ENCODE measurements at places on chromosomes 4 and X.

- no peak for DNase-seq
These were observed 10.1 kb downstream of the SULT1B1 start for GRCh38 chr4:69750346-69750745.

DNA sequence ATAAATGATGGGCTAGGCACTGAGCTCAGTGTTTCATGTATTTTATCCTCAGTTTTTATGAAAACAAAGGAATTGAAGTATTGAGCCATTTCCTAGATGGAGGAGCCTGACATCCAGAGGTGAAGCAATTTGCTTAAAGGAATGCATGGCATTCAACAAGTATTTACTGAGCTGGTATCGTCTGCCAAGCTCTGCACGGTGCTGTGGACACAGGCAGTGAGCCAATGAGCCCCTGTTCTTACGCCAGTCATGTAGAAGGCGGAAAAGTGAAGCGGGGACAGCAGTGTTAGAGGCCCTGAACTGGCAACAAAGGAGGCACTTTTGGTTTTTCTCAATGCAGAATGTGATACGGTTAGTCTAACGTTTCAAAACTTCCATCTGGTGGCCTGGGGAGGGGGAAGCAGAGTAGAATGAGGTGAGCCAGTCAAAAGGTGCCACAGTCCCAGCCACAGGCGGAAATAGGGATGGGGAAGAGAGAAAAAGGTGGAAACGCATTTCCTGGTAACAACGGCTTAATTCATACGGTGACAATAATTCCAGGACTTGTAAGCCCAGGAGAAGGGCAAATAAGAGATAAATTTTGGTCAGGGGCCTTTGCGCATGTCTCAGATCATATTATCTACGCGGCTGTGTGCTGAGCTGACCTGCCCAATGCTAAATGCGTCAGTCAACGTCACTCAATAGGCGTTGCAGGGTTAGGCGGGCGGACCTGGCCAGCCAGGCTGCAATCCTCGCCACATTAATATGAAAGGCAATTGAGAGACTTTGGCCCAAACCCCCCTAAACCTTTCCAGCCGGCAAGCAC lies 133.9 kb downstream of the AFAP1 start:
- DNase-seq = no peak

- DNase-seq = no peak
These were observed 113.2 kb upstream of the PPP2R3B start for GRCh38 chrX:499870-500364.

DNA sequence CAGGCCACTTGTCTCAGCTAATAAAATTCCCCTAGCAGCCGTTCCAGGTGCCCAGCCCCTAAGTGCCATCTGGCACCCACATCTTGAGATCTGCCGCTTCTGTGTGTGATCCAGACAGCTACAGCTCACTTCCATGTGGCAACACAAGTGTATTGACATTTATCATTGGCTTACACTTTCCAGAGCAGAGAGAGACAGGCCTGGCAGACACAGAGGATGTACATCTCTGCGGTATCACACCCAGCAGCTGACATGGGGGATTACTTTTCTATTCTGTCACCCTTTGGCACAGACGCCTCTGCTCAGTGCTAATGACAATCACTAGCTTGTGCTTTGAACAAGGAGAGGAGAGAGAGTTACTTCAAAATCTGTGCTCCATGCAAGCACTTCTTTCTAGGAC lies 195.9 kb downstream of the KDR start:
- no peak for DNase-seq

DNA sequence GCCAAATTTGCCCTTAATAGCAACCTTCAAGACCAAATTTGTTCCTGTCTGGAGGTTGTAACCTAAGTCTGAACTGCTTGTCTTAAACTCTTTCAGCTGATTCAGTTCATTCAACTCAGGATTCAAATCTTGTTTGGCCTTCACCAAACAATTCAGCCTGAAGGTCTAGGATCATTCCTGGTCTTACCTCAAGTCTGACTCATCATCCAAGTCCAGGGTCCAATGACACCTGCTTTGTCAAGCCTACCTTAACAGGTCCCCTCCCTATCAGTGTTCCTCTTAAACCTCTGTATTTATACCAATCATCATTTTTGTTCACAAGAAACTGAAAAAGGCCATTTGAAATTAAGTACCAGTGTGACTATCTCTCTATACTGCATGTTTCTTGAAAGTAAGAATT lies 237.8 kb downstream of the PPP1R2C start:
- no peak for DNase-seq

GRCh38 chr4:174757736-174758135 lies 71.3 kb downstream of the GLRA3 start:
- DNase-seq = no peak

DNA sequence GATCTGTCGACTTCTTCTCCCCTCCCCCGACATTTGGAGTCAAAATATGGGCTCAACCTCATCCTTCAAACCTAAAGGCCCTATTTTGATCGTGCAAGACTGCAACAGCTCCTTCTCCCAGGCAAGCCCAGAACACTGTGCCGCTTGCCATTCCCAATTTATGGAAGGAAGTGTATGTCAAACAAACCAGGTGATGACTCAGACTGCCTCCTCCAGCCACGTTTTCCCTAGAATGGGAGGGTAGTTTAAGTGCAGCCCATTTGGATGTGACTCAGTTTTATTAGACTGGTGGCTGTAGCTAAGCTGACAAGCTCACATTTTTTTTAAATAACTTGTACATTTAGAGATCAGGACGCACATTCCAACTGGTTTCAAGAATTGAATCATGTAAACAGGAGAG lies 570.4 kb upstream of the DIPK2B start:
- no peak for DNase-seq

DNA sequence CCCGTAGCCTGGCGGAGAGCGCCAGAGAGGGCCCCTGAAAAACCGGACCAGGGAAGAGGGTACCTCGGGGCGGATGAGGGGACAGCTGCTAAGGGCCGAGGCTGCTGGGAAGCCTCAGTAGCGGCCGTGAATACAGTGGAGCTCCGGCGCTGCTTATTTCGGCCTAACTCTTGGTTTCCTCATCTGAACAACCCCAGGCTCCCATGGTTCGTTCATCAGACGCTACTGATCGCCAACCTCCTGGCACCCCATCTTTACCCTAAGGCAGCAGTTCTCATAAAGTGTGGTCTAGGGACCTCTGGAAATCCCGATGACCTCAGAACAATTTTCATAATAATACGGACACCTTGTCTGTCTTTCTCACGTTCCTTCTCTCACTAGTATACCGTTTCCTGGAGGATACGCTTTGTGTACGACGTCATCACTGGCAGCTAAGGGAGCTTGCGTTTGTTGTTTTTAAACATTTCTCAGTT lies 645 bp upstream of the RAB28 start:
- no peak for DNase-seq

- DNase-seq = no peak
These were observed 134.5 kb downstream of the COL4A6 start for GRCh38 chrX:108303682-108304081.

DNA sequence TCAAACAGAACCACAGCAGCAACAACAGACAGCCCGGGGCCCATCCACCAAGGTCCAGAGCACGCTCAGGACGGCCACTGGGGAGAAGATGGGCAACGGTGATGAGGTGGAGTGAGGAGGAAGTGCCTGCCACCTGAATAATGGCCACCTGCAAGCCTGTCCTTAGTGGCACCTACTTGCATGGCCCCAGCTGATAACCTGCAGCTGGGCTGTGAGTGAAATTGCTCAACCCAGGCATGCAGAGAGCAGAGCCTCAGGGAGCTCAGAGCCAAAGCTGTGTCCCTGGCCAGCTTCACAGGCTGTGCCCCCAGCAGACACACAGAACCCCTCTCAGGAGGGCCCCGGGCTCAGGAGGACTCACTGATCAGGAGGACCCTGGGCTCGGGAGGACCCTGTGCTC lies 102.4 kb upstream of the ADRA2C start:
- DNase-seq = no peak

DNA sequence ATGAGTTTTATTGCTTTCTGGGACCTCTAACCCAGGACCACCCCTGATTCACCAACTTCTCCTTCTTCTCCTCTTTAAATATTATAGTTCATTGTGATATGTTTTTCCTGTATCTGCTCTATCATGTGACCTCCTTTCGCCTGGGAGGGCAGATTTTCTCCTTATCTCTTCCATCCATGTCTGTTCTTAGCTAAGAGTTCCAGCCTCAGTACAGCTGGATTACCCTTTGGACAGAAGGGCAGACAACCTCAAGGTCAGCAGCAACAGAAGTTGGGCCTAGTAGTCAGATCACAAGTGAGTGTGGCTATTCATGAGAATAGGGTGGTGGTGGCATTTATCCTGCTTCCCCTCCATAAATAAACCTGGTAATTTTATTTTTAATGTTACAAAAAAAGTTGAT lies 5.7 kb upstream of the XK start:
- no peak for DNase-seq

DNA sequence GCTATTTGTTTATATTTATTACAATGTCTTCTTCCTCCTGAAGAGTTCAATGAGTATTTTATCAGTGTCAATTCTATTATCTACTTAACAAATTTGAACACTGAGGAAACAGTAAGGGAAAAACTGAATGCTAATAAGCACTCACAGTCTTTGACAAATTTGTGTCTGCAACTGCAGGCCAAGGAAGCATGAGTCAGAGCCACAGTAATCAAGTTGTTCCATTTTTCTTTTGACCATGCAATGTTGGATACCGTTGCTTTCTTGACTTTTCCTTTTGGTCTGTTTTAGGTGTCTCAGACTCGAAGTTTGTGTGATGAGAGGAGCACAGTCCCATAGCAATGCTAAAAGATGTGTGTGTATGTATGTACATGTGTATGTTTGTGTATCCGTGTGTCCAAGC lies 359.6 kb downstream of the IL1RAPL1 start:
- no peak for DNase-seq

GRCh38 chrX:16113978-16114565 lies 9.3 kb upstream of the GRPR start:
- no peak for DNase-seq

DNA sequence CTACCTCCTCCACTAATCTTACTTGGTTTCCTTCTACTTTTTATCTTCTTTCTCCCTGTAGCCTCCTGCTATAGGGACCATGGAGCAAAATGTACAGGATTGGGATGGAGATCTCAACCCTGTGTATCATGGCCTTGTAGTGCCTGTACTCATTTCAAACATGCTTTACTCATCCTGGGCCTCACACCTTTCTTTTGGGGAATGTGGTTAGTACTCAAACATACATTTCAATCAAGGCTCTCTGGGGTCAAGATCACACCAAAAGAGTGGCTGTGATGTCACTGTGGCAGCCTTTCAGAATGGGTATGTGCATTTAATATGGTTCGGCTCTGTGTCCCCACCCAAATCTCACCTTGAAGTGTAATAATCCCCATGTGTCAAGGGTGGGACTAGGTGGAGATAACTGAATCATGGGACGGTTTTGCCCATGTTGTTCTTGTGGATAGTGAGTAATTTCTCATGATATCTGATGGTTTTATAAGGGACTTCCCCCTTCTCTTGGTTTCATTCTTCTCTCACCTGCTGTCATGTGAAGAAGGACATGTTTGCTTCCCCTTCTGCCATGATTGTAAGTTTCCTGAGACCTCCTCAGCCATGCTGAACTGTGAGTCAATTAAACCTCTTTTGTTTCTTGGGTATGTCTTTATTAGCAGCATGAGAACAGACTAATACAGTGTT lies 205.1 kb downstream of the RASL11B start:
- no peak for DNase-seq

GRCh38 chr4:20420916-20421602 lies 169.4 kb downstream of the SLIT2 start:
- no peak for DNase-seq

DNA sequence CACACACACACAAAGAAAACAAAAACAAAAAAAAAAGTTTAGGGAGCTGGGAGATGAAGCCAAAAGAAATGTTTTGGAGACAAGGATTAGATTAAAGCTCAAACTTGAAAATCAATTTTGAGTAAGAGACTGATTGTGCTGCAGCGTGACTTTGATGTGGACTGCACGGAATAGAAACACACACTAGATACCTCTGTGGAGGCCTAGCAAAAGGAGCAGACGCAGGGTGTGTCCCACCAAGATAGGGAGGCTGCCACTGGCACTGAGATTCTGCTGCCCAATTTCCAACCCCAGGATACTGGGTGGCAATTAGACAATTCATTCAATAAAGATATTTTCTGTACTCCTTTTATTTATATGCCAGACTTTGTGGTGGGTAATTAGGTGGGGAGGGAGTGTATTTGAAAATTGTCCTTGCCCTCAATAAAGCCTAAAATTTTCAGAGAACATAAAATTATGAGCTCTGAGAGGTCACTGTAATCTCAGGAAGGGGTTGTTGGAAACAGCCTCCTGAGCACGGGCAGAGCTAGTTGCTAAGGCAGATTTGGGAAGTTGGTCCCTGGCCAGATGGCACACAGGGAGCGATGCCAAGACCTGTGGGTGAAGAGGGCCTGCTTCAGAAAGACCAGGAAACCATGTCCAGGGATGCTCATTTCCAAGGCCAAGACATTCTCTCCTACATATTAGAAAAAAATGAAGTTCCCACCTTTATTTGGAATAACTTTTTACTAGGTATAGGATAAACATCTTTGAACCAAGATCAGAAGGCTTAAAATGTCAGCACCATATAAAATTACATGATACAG lies 1.9 kb upstream of the PPP3CA start:
- DNase-seq = no peak

DNA sequence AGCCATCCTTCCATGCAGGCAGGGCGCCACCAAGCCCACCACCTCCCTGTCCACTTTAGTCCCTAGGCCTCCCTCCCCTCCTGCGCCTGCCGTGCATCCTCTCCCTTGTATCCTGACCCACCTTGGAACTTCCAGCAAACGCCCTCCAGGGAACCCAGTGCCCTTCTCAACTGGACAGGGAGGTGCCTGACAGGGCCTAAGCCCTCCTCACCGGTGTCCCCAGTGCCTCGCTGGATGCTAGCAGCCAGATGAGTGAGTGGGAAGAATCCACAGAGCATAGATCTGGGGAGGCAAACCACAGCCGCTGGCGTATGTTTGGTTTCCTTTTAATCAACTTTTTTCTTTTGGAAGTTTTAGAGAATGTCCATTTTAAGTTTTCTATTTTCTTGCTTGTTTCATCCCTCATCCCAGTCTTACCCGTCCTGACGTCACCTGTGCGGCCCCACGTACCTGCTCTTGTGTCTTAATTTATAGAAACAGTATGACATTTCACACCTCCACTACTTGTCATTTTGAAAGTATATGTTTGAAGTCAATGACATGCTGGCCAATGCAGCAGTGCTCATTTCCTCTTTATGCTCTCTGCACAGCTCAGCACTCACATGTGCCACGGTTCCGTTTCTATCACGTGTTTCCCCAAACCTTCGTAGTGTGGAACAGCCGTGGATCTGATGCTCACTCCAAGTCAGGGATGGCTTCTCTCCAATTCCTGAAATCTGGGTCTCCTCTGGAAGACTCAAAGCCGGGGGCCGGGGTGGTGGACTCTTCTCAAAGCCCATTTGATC lies 3.4 kb upstream of the HMX1 start:
- no peak for DNase-seq

- no peak for DNase-seq
These were observed 77.7 kb downstream of the RAP1GDS1 start for GRCh38 chr4:98338761-98339438.

- no peak for DNase-seq
These were observed 23.5 kb upstream of the SYNPO2 start for GRCh38 chr4:118865091-118865708.

GRCh38 chrX:25597551-25597950 lies 540.6 kb upstream of the MAGEB18 start:
- DNase-seq = no peak
